Fibroblast of mammary gland (primary cell): ENCODE measurements at places on chromosomes 1 and 21.
A peak's percentile ranks its signal among the peaks of the same experiment; 100 is the strongest.

- DNase-seq, result peak; percentile 12
These were observed 18.4 kb upstream of the CLSTN1 start for GRCh38 chr1:9842073-9842711.

DNA sequence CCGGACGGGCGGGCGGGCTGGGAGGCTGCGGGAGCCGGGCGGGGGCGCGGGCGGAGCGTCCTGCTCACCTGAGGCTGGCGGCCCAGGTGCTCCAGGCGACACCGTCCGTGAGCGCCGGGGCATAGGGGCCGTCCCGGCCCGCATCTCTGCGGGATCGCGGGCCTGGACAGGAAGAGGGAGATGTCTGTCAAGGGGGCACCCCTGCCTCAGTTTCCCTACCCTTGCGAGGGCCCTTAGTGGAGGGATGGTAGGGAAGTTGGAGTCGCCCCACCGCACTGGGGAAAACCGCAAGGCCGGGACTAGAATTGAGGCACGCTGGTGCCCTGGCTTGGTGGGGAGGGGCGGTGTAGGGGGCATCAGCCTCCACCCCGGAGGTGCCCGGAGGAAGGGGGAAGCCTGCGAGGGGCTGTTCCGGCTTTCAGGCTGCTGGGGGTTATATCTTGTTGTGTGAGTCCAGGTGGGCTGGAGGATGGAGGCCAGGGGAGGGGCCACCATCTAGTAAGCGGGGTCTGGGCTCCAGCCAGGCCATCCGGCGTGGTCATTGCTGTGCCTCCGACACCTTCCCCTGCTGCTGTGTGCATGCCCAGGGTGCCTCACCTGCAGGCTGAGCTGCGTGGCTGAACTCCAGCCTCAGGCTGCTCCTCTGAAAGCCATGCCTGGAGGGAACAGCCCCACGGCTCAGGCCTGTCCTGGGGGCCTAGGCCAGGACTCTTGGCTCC, 580 bp downstream of the VWA1 start:
- DNase-seq, result no peak

- DNase-seq, result no peak
These were observed 1119.1 kb downstream of the AMY1C start for GRCh38 chr1:104868794-104869193.

GRCh38 chr1:191804311-191804710, 354.0 kb upstream of the RGS18 start:
- DNase-seq, result no peak

GRCh38 chr21:16086936-16087335, 357.2 kb downstream of the USP25 start:
- no peak for DNase-seq

- no peak for DNase-seq
These were observed 386.7 kb upstream of the ESRRG start for GRCh38 chr1:217109928-217110327.

GRCh38 chr1:97488530-97488929, 432.3 kb downstream of the DPYD start:
- peak; percentile 1 for DNase-seq

- DNase-seq, result no peak
These were observed 35.6 kb upstream of the WASF2 start for GRCh38 chr1:27525296-27526272.

DNA sequence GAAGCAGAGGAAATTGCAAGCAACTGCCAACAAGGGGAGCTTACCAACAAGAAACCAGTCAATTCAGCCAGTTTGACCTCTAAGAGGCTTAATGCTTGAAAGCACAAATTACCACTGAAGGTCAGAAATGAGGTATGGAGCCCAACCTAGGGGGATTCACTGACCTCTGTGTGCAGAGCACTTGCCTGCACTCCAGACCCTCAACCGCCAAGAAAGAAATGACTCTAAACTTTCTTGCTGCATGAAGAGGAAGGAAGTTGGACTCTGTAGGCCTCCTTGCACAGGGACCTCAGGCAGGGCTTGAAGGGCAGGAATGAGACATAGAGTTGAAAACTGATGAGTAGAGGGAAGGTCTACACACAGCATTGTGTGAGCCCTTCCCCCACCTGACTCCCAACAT, 10.0 kb downstream of the ARMH1 start:
- no peak for DNase-seq

- no peak for DNase-seq
These were observed 63.7 kb downstream of the SLC66A1 start for GRCh38 chr1:19375631-19376400.

GRCh38 chr1:51234721-51235425, 1.2 kb upstream of the RNF11 start:
- peak; percentile 56 for DNase-seq

DNA sequence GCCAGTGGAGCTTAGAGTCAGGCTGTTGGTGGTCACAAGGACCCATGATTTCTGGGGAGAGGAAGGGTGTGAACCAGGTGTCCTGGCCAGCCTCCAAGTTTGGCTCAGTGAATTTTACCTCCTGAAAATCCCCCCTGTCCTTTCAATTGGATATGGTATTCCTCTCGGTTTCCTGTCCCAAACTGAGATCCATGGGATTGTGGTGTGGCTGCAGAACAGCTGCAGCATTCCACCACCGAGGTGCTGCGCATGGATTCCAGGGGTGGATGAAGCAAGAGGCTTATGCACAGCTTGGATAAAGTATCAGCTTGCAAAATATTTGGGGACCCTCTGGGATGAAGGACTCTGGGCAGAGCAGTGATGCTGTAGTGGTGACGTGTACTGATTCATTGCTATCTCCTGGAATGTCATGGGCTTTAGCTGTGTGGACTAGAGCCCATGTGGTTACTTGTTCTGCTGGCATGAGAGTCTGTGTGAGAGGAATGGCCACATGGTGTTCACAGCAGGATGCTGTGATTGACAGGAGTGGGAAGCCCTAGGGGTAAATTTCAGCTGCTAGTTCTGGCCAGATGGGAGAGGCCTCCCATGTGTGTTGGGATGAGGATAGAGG, 148.7 kb upstream of the SPAG17 start:
- DNase-seq, result no peak

GRCh38 chr1:177784409-177784808, 185.4 kb downstream of the SEC16B start:
- DNase-seq, result no peak

DNA sequence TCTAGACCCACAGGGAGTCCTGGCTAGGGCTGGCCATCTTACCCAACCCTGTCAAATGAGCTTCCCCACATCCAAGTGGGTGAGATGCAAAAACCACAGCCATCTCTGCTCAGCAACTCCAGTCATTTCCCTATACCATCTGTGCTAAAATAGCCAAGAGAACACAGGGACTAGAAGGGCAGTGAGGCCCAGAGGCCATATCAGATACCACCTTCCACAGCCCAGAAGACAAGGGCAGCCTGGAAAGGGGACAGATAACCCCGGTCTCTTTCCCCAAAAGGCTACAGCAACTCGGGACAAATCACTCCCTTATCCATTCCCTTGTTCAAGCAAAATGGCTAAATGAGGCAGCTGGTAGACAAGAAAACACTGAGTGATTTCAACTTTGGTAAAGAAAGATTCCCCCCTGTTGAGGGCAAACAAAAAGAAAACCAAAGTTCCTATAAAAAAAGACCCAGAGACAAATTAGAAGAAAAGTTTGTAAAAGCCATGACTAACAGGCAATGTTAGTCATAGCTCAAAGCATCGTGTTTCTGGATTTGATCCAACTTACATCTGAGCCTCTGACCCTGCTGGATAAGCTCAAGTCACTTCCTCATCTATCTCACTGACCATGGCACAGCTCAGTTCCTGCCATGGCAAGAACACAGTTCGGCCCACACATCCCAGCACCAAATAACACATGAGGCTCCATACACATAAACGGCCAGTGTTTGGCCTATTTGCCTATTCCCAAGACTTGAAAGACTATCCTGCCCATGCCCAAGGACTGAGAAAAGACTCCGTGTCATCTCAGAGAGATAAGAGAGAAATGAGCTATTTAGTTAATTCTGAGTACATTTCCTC, 3.1 kb downstream of the LAMB3 start:
- DNase-seq, result peak; percentile 98

DNA sequence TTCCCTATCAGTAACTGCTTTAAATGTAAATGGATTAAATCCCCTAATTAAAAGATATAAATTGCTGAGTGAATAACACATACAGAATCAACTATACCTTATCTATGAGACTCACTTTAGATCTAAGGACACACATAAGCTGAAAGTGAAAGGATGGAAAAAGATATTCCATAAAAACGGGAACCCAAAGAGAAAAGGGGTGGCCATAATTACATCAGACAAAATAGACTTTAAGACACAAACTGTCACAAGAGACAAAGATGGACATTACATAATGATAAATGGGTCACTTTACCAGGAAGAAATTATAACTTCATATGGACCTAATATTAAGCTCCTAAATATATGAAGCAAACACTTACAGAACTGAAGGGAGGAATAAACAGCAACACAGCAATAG, 59.2 kb downstream of the SLC25A24 start:
- DNase-seq, result no peak

DNA sequence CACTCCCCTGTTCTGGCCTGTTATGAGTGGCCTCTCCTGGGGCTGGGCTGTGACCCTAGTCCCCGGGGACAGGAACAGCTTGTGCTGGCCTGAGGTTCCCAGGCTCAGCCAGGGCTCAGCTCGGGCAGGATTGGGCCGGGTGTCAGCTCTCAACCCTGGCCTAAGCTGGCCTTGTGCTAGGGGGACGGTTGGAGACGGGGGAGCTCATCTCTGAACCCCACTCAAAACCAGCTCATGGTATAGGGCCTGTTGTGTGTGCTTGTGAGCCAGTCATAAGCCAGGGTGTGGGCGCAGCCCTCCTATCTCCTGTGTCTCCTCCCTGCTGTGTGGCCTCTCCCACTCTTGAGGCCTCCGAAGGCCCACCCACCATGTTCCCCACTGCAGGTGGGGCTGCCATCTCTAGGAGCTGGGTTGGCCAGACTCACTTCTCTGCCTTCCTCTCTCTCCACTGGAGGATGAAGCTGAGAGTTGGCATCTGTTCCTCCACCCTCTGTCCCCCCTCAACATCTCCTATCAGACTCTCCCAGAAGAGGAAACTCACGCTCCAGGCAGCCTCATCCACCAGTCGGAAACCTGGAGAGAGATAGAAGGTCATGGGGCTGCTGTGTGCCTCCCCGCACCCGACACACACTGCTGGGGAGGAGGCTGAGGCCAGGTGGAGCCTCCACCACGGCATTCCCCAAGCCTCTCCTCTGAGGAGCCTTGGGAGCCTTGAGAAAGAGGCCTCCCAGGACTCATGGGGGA, 1.4 kb downstream of the PEAR1 start:
- peak; percentile 45 for DNase-seq

DNA sequence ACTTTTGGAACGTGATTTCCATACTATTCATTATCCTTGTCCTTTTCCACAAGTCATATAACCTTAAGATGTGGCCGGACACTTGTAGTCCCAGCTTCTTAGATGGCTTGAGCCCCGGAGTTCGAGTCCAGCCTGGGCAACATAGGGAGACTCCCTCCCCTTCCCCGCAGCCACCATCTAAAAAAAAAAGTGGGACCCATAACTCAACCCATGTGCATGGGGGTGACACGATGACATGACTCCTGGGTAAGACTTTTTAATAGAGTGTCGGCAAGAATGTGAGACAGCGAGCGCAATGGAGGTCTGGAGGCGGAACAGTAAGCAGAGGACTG, 25.7 kb downstream of the MIA3 start:
- DNase-seq, result peak; percentile 47

- DNase-seq, result peak; percentile 19
These were observed 66.2 kb downstream of the PCNX2 start for GRCh38 chr1:233229288-233229687.

- peak; percentile 47 for DNase-seq
These were observed 655.0 kb upstream of the CAMK1G start for GRCh38 chr1:208928349-208929010.

GRCh38 chr1:45863218-45863617, 59.8 kb downstream of the MAST2 start:
- DNase-seq, result no peak

GRCh38 chr1:42052072-42052699, 101.0 kb upstream of the GUCA2B start:
- DNase-seq, result peak; percentile 5

DNA sequence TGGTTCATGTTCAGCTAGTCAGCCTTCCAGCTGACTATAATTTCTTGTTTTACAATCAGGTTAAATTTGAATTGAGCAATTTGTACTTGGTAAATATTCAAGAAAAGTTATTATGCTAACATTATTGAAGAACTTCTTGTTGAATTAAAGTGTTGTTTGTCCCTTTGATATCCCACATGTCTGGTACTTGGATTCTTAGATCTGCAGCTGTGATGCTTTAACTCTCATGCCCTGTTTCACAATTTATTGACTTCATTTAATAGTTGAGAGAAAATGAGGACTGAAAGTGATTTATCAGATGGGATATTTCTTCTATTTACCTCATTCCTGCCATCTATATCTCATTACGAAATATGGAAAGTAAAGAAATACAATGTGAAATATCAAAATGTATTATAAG, 92.8 kb downstream of the FASLG start:
- peak; percentile 22 for DNase-seq

GRCh38 chr1:106880226-106880625, 176.2 kb upstream of the PRMT6 start:
- no peak for DNase-seq

DNA sequence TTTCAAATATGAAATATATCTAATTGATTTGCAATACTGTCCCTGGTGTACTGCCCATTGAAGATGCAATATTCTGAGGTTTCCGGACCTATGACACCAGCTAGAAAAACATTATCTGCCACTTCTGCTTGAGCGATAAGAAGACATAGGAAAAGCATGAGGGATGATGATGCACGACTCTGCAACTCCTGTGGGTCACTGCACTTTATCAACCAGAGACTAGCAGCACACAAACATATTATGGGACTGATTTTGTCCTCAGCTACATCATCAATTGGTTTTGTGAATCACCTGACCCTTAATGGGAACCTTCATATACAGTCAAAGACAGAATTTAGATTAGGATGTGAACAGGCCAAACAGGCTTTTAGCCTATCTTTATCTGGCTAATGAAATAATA, 13.8 kb upstream of the KCNA3 start:
- DNase-seq, result no peak

GRCh38 chr1:220892997-220893700, 13.9 kb downstream of the HLX start:
- DNase-seq, result no peak

DNA sequence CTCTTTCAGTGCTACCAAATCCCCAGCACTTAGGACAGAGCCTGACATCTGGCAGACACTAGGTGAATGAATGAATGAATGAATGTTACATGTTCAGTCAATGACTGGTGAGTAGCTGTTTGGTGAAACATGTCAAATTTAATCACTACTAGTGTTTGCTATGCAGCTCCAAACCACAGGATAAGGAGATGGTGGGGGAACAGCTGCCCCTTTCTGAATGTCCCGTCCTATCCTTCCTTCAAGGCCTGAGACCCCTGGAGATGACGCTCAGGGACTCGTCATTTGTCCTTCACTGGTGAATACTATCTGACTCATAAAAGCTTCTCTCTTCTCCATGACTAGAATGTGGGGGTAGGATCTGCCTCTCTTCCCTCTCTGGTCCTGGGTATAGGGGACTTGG, 175.4 kb downstream of the HIVEP3 start:
- DNase-seq, result peak; percentile 96
